ENCODE measurements at places on chromosomes 3 and 15.

DNA sequence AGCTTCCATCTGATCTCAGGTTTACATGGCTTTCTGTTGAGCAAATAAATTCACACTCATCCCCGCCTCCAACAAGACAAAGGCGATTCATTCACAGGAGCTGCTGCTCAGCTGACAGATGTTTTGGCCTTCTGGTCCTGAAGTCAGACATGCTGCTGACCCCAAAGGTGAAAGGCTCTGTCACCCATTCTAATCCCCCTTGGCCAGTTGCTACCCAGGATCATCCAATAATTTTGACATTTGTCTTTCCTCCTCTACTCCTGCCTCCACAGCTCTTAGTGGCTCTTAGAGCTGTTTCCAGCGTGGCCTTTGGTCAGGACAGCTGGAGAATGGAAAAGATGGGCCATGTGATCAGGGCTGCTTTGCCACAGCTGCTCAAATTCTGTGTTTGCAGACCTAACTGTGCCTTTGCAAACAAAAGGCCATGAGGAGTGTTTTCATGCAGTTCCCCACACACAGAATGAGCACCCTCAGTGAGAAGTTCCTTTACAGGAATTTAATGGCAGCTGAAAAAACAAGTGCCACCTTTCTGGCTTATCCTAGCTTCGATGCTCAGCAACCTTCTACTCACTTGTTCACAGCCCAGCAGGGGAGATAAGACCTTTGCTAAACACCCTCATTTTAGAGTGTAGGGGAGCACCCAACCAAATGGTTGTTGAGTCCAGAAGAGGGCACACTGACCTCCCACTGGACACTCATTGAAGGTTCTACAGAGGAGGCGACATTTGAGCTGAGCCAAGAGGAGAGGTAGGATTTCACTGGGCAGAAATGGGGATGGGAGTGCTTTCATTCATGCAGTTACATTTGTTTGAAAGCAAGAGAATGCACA, 39.0 kb downstream of the CYP19A1 start:
- no peak for DNase-seq

DNA sequence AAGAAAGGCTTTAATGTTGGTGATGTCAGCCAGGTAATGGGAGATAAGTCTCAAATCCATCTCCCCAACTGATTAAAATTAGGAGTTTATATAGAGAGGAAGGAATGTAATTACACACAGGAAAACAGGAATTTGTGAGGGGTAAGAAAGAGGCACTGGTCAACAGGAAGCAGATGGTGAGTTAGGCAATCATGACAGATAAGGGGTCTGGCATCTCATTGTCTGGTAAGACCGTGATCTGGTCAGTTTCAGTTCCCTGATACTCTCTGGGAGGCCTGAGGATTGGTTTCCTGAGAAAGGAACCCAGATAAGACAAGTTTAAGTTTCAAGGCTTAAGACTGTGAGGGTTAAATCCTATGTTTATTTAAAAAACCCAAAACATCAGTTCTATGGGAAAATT, 414.7 kb upstream of the ARRDC4 start:
- no peak for DNase-seq

DNA sequence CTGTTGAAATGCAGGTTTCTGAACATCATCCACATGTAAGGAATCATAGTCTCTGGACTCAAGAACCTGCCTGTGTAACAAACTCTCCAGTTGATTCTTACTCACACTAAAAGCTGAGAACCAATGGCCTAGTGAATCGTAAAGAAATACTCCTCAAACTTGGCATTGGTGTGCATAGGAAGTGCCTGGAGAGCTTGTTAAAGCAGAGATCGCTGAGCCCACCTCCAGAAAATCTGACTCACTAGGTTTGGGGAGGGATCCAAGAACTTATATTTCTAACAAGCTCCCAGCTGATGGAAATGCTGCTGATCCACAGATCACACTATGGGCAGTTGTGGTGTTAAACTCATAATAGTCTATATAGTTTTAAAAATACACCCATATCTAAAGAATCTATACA, 55.8 kb upstream of the LMCD1 start:
- no peak for DNase-seq

GRCh38 chr3:126446301-126446700, 29.4 kb downstream of the ZXDC start:
- no peak for DNase-seq

- DNase-seq, result no peak
Observed at GRCh38 chr3:52690560-52690959, 4.7 kb downstream of the GNL3 start.

Data from activated CD8-positive, alpha-beta T cell treated with anti-CD3 and anti-CD28 coated beads for 36 hours (primary cell).